Midbrain (tissue), 1 donor: ENCODE measurements at places on chromosomes 1 and 21.

DNA sequence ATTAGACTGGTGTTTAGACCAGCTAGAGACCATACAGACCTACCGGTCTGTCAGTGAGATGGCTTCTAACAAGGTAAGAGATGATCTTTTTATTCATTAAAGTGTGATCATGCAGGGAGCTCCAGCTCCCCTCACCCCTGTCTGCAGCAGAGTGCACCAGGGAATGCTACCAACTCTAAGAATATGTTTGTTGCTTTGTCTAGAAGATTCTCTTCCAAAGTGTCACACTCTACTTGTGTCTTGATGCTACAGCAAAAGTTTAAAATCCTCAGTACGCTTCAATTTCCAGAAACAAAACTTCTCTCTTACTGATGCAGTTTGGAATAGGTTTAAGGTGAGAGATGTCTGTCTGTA is 201.4 kb upstream of the SGIP1 start:
- DNase-seq = peak; percentile 40

GRCh38 chr21:34687745-34688144 is 19.0 kb downstream of the CLIC6 start:
- no peak for DNase-seq

GRCh38 chr1:57839067-57839466 is 415.2 kb upstream of the DAB1 start:
- DNase-seq = no peak

DNA sequence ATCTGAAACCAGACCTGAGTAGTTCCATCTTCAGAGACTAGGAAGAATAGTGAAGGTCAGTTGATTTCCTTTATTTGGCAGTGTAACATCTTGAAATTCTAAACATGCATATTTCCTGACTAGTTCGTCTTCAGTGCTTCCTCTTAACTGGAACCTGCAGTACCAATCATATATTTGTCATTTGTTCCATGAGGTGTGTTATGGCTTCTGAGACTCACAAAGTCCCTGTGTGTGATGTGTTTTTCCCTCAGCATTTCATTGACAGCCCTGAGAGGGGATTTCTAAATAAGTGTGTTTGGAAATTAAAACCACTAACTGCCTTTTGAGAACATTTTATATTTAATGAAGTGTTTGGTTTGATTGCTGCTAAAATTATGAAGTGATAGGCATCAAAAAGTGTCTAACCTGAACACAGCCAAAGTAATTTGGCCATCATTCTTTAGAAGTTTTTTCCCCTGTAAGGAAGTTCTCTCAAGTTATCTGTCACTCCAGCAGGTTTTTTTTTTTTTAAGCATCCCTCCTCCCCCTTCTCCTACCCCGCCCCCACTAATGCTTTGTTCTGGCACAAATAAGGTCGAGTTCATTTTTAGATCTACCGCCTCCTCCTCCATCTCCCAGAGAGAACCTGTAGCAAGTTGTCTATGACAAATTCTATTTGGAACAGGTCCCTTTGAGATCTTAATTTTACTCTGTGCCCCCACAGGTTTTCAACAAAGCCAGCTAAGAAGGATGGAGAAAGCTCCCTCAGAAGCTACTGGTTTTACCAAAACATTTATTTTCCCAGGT is 61.4 kb downstream of the TMEM200B start:
- DNase-seq = no peak

DNA sequence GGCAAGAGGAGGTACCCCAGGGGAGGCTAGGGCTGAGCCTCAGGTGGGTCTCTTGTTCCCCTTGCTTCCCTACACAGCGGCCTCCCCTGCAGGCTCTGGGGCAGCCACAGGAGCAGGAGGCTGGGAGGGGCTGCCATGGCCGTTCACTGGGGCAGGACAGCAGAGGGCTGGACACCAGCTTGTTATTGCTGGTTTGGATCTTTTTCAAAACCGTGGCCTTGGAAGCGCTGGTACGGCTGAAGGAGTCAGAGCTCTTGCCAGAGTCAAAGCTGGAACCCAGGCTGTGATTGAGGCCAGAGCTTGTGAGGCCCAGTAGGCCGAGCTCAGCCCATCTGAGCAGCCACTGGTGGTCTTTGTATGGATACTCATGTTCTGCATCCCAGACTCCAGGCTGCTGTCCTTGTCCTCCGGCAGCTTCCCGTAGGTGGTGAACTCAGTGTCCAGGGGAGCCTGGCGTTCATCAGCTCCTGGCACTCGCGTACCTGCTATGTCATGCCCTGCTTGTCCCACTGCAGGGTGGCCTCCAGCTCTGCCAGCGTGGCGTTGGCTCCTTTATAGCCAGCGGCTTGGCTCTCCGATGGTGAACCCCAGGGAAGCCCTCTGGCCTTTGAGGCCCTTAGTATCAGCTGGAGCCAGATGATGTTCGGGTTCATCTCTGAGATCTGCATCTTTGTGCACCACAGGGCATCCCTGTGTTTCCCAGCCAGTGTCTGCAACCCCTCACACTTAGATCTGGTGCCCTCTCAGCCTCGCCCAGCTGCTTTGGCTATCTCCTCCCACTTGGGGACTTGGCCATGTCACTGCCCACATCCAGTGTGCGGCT is 40.3 kb upstream of the THEM4 start:
- DNase-seq = no peak

DNA sequence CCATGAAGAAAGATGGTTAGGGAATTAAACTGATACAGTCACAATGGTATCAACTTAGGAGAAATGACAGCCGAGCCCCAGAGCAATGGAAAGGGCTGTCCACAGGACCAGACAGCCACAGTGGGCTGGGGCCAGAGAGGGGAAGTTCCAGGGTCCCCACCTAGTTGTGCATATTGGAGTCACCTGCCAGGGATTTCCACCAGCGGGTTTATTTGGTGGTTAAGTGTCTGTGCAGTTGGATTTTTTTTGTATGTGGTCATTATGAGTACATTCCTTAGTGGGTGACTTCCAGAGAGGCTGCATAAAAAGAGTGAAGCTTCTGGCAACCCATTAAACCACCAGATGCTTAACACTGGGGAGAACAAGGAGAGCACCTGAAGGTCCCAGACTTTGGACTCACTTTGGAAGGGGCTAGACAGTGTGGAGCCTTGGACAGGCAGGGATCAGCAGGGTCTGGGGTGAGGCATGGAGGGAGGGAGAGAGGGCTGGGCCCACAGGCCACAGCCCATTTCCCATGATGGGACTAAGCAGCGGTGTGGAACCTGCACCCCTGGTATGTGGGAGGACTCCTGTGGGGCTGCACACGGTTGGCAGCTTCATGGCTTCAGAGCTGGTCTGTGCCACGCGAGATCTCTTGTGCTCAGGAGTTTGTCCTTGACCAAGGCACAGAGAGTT is 7.8 kb upstream of the PTTG1IP start:
- DNase-seq = no peak

- no peak for DNase-seq
Measured at GRCh38 chr1:170659399-170660035, 4.4 kb upstream of the PRRX1 start.

- no peak for DNase-seq
Measured at GRCh38 chr1:29648026-29648425, 411.7 kb downstream of the PTPRU start.

GRCh38 chr1:30695439-30695841 is 27.9 kb downstream of the MATN1 start:
- DNase-seq = no peak

GRCh38 chr21:34910396-34910795 is 138.7 kb downstream of the RUNX1 start:
- peak; percentile 57 for DNase-seq

- no peak for DNase-seq
Measured at GRCh38 chr1:59601811-59602210, 212.9 kb upstream of the HOOK1 start.

- DNase-seq = no peak
Measured at GRCh38 chr21:36454706-36455105, 25.2 kb downstream of the CLDN14 start.
